ENCODE measurements at places on chromosomes 1 and 21.

DNA sequence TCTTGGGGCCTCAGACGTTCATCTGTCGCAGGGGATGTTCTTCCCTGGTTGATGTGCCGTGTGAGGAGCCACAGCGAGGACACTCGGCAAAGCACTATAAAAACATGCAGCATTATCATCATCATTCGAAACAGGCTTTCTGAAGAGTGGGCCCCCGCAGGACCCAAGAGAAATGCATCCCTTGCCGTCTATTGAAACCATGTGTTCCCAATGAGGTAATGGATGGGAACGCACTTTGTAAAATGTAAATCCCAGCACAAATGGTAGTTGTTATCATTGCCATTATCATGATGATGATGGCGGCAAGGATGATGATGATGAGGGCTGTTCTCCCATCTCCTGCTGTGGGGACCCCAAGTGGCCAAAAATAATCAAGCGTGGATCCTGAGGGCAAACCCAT is 76.8 kb downstream of the GLIS1 start:
- no peak for DNase-seq

DNA sequence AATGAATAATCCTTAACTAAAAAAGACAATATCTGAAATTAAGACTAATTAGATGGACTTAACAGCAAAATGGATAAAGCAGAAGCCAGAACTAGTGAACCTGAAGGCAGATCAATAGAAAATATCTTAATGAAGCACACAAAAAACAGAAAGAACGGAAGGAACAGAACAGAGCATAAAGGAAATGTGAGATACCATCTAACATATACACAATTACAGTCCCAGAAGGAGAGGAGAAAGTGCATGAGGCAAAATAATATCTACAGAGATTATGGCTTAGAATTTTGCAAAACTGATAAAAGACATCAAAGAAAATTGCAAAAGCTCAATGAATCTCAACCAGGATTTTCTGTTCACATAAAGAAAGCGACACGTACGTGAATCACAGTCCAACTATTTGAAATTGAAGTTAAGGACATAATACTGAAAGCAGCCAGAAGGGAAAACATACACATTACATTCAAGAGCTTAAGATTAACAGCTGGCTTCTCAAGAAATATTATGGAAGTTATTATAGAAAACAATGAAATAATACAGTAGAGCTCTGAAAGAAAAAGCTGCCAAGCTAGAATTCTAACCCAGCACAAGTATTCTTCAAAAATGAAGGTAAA is 182.0 kb downstream of the CDC42BPA start:
- DNase-seq, result peak; percentile 3

DNA sequence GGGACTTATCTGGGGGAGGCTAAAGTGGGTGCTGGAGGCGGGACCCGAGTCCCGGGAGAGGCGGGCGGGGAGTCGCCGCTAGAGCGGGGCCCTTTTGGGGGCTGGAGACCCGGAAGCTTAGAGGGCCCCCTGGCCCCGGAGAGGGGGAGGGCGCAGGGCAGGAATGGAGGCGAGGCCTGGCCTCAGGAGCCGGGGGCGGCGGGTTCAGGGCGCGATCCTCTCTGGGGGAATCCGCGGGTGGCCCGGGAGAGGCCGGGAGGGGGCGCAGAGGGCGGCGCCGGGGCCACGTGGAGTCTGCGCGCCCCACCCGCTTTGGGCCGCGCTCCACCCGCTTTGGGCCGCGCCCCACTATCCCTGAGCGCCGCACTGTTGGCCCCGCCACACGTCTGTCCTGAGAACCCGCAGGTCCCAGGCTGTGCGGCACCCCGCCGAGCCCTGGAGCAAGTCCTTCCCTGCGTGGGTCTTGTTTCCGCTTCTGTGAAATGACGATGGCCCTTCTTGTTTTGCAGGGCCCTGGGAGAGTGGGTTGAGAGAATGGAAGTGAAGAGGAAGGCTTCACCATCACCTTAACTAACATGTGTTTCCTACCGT is 84.4 kb downstream of the NKAIN1 start:
- no peak for DNase-seq

- DNase-seq, result no peak
Observed at GRCh38 chr1:51697166-51697565, 80.3 kb downstream of the OSBPL9 start.

DNA sequence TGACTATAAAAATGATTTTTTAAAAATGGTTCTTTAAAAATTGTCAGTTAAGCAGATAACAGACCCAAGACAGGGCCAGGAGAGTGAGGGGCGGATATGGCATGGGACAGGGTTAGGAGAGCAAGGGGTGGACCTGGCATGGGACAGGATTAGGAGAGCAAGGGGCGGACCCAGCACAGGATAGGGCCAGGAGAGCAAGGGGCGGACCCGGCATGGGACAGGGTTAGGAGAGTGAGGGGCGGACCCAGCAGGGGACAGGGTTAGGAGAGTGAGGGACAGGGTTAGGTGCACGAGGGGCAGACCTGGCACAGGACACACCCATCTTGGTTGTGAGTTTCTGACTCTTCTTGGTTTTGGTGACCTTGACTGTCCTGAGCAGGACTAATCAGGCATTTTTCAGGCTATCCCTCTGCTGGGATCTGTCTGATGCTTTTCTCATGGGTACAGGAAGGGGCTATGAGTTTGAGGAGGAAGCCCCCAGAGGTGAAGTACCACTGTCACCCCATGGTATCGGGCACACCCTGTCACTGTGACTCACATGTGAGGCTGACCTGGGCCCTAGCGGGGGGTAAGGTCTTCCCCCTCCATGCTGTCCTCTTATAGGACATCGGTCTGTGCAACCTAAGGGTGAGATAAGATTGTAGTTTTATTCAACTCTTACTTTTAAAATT is 159.0 kb upstream of the COL6A1 start:
- DNase-seq, result no peak

Measured in NCI-H524 treated with DMSO at 0.1 percent for 48 hours (cell line).